ENCODE measurements at places on chromosomes 5 and 9. TPM values are rescaled to one million over a fixed set of nuclear protein-coding genes. Genes with fewer than 3 reads are reported as not detected.
A peak's percentile ranks its signal among the peaks of the same experiment; 100 is the strongest.

DNA sequence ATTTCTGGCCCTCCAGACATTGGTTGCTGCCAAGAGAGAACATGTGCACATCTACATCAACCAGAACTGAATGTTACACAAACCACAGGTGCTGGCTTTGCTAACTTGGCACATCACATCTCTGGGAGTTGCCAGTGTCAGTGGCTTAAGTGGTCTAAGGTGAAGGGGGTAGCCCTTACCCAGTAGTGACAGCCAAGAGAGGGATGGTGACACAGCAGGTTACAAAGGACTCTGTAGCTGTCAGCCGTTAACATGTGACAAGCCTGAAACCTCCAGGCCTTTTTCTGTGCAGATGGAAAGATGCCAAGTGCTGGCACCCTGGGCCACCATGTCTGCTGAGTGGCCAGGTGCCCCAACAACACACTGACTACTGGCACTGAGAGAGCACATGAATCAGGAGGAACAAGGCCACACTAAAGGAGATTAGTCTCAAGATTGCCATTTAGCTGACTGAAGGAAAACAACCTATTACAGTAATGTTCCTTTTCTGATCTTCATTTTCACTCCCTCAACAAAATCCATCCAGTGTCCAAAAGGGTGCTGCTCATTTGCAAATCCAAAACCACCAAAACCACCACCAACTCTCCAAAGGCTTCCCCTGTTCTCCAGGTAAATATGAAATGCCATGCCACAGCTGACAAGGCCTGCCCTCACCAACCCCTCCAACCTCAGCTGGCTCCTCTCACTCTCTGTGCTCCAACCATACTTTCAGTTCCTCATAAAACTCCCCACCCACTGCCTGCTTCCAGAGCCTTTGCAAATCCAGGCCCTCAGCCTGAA, 20.2 kb downstream of the SIL1 start:
- no peaks in the 10 kb centered on the region for H3K27me3 ChIP-seq
- H3K36me3 ChIP-seq: no peaks in the 10 kb centered on the region
- H3K4me1 ChIP-seq: peaks cover 5% of the 10 kb centered on the region
- H3K27ac ChIP-seq: no peak overlapping the region
- DNase-seq: no peak

DNA sequence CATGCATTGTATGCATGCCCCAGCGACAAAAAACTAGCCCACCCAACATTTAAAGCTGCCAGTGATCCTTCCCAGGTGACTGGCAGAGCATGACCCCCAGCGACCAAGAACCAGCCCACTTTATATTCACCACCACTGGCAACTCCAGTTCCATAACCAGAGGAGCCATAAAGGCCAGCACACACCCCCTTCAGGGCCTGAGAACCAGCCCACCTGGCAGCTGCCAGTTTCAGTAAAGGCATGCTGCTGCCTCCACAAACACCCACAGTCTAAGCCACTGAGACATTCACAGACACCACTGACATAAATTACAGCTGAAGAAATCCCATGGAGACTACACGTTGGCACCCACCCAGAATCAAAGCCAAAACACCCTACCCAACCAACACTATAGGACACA, 46.9 kb upstream of the RGS7BP start:
- H3K4me1 ChIP-seq: no peaks in the 10 kb centered on the region
- H3K27me3 ChIP-seq: no peaks in the 10 kb centered on the region
- H3K4me3 ChIP-seq: no peak overlapping the region
- DNase-seq: no peak
- no peak overlapping the region for H3K27ac ChIP-seq
- no peaks in the 10 kb centered on the region for H3K36me3 ChIP-seq

MELK gene
- total RNA-seq: 58.8 TPM

GRCh38 chr5:140424135-140424534, 22.5 kb downstream of the ANKHD1 start:
- H3K4me3 ChIP-seq: no peak overlapping the region
- peaks cover 16% of the 10 kb centered on the region for H3K4me1 ChIP-seq
- H3K27ac ChIP-seq: no peak overlapping the region
- DNase-seq: no peak

DNA sequence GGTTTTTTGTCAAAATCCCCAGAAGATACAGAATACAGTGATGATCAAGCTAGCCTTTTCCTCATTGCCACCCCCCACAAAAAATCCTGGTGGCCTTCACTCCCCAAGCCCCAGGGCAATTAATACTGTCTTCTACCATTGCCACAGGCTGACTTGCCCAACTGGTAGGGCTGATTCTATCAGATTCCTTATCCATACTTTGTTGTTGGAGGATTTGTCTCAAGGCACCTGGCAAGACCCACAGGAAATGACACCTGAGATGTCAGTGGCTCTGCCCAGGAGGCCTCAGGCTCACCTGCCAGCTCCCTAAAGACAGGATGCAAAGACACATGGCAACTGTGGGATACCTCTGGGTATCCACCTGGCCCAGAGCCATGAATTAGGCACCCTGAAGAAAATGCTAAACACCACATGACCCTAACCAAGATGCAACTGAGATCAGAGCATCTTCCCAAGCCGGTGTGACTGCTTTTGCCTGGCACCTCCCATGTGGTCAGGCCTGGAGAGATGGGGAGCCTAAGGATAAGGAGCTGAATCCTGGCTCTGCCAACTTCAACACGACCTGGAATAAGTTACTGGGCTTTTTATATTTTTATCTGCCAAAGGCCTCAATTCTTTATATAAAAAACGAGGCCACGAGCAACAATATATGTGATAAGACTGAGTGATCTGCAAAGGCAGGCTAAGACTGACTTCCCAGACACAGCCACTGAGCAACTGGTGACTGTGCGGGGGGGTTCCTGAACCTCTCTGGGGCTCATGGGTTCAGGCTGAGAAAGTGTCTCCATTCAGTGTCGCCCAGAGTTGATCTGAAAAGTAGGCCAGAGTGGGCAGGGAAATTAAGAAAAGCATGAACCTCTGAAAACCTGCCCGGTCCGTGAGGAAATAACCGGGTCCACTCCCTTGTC, 944 bp downstream of the ATOX1 start:
- H3K27ac ChIP-seq: peak overlapping the region; percentile 80
- H3K4me3 ChIP-seq: peak overlapping the region; percentile 78
- peaks cover 24% of the 10 kb centered on the region for H3K36me3 ChIP-seq
- peak; percentile 34 for DNase-seq
- H3K27me3 ChIP-seq: no peaks in the 10 kb centered on the region
- peaks cover 38% of the 10 kb centered on the region for H3K4me1 ChIP-seq

DNA sequence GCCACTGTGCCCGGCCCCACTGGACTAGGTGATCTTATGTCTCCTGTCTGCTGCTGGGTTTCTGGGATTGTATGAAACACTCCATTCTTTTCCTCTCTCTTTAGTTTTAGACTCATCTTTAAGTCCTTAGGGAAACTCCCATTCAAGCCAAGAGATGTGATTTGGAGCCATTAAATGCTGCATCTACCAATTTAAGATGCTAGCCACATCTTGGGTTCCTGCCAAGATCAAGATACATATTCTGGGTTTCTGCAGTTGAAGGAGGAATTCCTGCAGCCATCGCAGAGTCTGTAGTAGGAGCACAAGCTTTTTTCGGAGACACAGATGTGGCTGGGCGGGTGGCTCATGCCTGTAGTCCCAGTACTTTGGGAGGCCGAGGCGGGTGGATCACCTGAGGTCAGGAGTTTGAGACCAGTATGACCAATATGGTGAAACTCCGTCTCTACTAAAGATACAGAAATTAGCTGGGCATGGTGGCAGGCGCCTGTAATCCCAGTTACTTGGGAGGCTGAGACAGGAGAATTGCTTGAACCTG, 23.2 kb downstream of the STXBP1 start:
- peaks cover 2% of the 10 kb centered on the region for H3K36me3 ChIP-seq
- H3K27me3 ChIP-seq: no peaks in the 10 kb centered on the region
- H3K4me3 ChIP-seq: no peak overlapping the region
- no peak for DNase-seq

Data from activated CD4-positive, alpha-beta memory T cell treated with anti-CD3 and anti-CD28 coated beads, Interleukin-2, amount 10 ng/mL, durations not matched to agents 7 days and 5 days (primary cell).